ENCODE measurements at places on chromosomes 11 and 22. TPM values are rescaled to one million over a fixed set of nuclear protein-coding genes. Genes with fewer than 3 reads are reported as not detected.

DNA sequence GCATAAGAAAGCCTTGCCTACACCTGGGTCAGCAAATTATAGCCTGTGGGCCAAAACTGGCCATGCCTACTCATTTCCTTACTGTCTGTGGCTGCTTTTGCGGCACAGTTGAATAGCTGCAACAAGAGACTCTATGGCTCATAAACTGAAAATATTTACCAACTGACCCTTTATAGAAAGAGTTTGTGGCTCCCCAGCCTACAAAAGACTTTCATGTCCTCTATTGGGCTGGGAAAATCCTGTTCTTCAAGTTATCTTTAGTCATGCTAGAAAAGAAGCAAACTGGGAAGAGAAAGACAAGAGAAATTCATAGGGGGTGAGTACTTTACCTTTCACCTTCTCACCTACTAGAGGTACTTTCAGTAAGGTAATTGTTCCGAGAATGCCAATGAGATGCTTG, 175.1 kb downstream of the SWAP70 start:
- H3K4me1 ChIP-seq: peaks cover 46% of the 10 kb centered on the region
- H3K27ac ChIP-seq: no peak overlapping the region
- H3K27me3 ChIP-seq: no peaks in the 10 kb centered on the region
- DNase-seq: no peak

DNA sequence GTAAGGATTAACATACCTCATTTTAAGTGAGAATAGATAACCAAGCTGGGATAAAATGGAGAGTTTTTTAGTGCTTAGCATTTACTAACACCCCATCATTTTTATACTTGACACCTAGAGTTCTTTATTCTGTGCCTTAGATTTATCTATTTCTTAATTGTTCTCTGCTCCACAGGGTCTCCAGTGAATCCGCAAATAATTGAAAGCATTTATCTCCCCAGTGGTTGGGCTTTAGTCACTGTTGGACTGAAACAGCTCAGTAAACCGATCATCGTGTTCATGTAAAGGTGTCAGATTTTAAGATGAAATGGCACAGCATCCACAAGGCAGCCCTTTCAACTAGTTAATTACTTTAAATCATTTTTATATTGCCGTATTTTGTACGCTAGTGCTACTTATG, 17.8 kb upstream of the GRIA4 start:
- no peaks in the 10 kb centered on the region for H3K36me3 ChIP-seq
- H3K4me3 ChIP-seq: no peak overlapping the region
- no peaks in the 10 kb centered on the region for H3K4me1 ChIP-seq
- no peaks in the 10 kb centered on the region for H3K27me3 ChIP-seq
- no peak overlapping the region for H3K27ac ChIP-seq

DNA sequence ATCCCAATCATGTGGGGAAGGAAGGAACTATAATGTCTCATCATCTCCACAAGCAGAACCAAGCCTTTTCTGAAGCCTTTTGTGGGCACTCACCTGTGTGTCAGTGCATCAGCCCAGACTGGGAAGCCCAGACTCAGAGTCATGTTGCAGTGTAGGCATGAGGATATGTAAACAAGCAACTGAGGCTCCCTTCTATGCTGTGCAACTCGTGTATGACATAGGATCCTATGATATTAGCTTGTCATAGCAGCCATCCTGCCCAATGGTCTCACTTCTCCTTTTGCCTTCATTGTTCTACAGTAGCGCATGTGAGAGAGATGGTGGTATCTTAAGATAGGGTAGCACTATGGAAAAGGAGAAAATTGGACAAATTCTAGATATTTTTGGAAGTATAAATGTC, 103.4 kb upstream of the OLFML1 start:
- H3K4me3 ChIP-seq: no peak overlapping the region
- no peaks in the 10 kb centered on the region for H3K36me3 ChIP-seq
- H3K4me1 ChIP-seq: no peaks in the 10 kb centered on the region
- H3K27me3 ChIP-seq: peaks cover 6% of the 10 kb centered on the region
- no peak overlapping the region for H3K27ac ChIP-seq
- DNase-seq: no peak

DNA sequence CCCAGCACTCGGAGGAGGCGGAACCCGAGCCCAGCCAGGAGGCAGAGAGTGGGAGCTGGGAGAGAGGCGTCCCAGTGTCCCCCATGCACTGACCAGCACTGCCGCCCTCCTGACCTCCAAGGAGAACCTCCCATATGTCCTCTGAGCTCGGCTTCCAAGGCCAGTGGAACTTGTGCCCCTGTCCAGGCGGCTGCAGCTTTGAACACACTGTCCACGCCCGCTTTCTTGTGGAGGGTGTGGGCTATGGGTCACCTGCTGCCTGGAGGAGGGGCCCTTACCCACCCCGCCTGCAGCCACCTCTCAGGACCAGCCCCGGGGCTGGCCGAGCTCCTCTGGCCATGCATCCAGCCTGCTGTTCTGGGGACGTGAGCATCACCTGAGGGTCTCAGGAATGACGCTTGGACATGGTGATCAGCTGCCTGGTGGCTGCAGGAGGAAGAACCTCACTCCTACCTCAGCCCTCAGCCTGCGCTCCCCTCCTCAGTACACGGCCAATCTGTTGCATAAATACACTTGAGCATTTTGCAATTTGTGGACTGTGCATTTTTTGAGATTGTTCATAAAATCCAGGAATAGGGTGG, 22.2 kb upstream of the MUC5B start:
- DNase-seq: no peak
- H3K4me3 ChIP-seq: no peak overlapping the region
- H3K36me3 ChIP-seq: no peaks in the 10 kb centered on the region
- no peaks in the 10 kb centered on the region for H3K27me3 ChIP-seq

DNA sequence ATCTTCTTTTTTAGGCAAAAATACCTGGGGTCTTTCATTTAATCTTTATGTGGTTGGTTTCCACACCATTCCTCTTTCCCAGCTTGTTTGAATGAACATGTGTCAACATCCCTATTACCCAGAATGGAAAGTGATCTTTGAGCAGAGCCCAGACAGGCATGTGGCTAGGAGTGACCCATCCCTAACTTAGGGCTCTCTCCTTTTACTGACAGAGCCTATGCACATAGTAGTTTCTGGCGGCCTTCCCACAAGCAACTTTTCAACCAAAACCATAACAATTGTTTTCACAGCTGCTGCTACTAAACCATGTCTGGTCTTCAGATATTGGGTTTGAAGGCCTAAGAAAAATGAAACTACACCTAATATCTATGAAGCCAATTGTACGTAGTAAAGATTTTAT, 107.5 kb downstream of the TENM4 start:
- H3K4me3 ChIP-seq: no peak overlapping the region
- no peaks in the 10 kb centered on the region for H3K27me3 ChIP-seq
- no peak for DNase-seq
- no peaks in the 10 kb centered on the region for H3K4me1 ChIP-seq
- H3K27ac ChIP-seq: no peak overlapping the region
- H3K36me3 ChIP-seq: no peaks in the 10 kb centered on the region

DNA sequence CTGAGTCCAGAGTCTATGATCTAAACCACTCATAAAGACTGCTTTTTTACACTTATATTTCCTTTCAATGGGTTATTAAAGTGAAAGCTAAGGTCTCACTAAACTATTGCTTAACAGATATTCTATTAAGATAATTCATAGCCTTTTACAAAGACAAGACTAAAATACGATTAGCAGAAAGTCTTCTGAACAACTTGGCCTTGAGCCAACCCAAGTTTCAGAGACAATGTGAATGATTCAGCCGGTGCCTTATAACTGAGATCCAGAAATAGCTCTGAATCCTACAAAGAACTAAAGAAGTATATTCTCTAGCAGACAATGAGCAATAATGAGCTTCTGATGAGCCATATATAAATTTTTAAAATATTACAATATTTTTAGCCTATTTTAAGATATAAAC, 41.5 kb upstream of the CARD18 start:
- H3K36me3 ChIP-seq: no peaks in the 10 kb centered on the region
- peaks cover 1% of the 10 kb centered on the region for H3K27me3 ChIP-seq
- H3K4me3 ChIP-seq: no peak overlapping the region
- H3K27ac ChIP-seq: no peak overlapping the region

CRYBA4 gene
- total RNA-seq: not detected

- H3K27ac ChIP-seq: no peak overlapping the region
- no peak overlapping the region for H3K4me3 ChIP-seq
- peaks cover 36% of the 10 kb centered on the region for H3K4me1 ChIP-seq
- H3K27me3 ChIP-seq: no peaks in the 10 kb centered on the region
- peak; percentile 3 for DNase-seq
Observed at GRCh38 chr11:124793466-124794278, 6.5 kb downstream of the MSANTD2 start.

- H3K27me3 ChIP-seq: no peaks in the 10 kb centered on the region
- no peak overlapping the region for H3K27ac ChIP-seq
- no peak overlapping the region for H3K4me3 ChIP-seq
- H3K4me1 ChIP-seq: no peaks in the 10 kb centered on the region
- peaks cover 25% of the 10 kb centered on the region for H3K36me3 ChIP-seq
Observed at GRCh38 chr11:111719379-111719778, 46.8 kb downstream of the PPP2R1B start.

TRIM29 gene
- total RNA-seq: not detected

- H3K27me3 ChIP-seq: peaks cover 3% of the 10 kb centered on the region
- no peak for DNase-seq
- H3K27ac ChIP-seq: no peak overlapping the region
- no peak overlapping the region for H3K4me3 ChIP-seq
- H3K36me3 ChIP-seq: no peaks in the 10 kb centered on the region
- H3K4me1 ChIP-seq: no peaks in the 10 kb centered on the region
Observed at GRCh38 chr11:33643167-33643824, 57.3 kb downstream of the C11orf91 start.

DNA sequence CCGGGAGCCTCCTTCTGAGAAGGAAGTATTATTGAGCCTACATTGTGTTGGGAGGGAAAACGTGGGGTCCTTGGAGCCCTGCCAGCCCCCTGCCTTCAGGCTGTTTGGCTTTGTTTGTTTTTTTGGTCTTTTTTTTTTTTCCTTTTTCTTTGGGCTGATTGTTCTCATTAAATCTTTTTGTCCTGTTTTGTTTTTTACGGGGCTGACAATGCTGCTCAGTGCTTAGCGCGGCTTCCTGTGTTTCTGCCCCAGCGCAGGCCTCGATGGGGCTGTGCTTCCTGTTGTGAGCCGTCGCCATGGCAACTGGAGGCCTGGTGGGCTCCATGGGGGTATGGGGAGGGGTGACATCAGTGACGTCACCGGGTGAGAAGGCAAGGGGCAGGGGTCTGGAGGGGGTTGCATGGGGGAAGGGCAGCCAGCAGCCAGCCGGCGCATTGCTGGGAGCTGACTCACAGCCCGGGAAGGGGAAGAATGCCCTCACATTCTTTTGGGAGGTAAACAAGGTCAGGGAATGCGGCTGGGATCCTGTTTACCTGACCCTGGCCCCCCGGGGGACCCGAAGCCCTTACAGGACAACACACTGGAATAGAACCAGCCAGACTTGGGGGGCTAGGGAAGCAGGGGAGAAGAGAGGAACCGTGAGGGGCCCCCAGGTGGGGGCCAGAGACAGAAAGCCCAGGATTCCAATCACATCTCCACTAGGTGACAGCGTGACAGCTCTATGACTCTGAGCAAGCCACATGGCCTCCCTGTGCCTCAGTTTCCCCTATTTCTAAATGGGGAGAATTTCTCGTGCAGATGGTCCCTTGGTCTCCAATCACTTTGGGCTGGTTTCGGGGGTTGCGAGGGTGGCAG, 22.2 kb upstream of the CBX7 start:
- H3K4me1 ChIP-seq: peaks cover 43% of the 10 kb centered on the region
- H3K27me3 ChIP-seq: peaks cover 6% of the 10 kb centered on the region
- no peaks in the 10 kb centered on the region for H3K36me3 ChIP-seq
- H3K27ac ChIP-seq: peak overlapping the region; percentile 92
- DNase-seq: peak; percentile 33

GRCh38 chr11:9264316-9265210, 587 bp downstream of the DENND5A start:
- peaks cover 38% of the 10 kb centered on the region for H3K4me1 ChIP-seq
- peak overlapping the region; percentile 82 for H3K4me3 ChIP-seq
- peak overlapping the region; percentile 80 for H3K27ac ChIP-seq
- peaks cover 31% of the 10 kb centered on the region for H3K27me3 ChIP-seq
- peak; percentile 11 for DNase-seq

GRCh38 chr11:86537541-86538222, 134.7 kb downstream of the ME3 start:
- no peaks in the 10 kb centered on the region for H3K36me3 ChIP-seq
- no peak for DNase-seq
- no peak overlapping the region for H3K4me3 ChIP-seq
- no peaks in the 10 kb centered on the region for H3K27me3 ChIP-seq

PHF5A gene
- 83.7 TPM for total RNA-seq

MRGPRD gene
- not detected for total RNA-seq

DNA sequence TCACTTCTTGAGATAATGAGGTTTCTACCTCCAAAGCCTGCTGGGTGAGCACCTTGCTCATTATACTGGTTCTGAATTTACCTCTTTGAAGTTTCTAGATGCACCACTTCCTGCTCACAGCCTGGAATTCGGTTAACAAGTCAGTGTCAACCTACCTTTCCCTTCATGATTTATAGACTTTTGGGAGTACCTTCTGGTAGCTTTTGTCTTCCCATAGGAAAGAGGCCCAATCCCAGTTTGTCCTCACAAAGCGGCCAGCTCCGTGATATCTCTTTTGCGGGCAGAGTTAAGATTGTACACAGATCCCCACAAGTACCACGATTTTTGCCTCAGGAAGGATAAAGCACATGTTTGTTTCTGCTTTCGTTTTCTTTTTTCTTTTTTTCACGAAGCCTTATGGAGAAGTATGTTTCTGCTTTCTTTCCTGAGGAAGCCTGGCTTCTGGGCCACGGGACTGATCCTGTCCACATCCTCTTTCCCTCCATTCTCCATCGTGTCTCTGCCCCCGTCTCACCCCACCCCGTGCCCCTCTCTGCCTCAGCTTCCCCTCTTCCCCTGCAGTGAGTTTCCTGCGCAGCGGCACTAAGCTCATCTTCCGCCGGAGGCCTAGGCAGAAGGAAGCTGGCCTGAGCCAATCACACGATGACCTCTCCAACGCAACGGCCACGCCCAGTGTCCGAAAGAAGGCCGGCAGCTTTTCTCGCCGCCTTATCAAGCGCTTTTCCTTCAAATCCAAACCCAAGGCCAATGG, 5.7 kb upstream of the HINFP start:
- peak overlapping the region; percentile 78 for H3K4me3 ChIP-seq
- peaks cover 45% of the 10 kb centered on the region for H3K36me3 ChIP-seq
- no peak for DNase-seq
- H3K4me1 ChIP-seq: peaks cover 25% of the 10 kb centered on the region
- H3K27ac ChIP-seq: peak overlapping the region; percentile 93
- H3K27me3 ChIP-seq: no peaks in the 10 kb centered on the region

HTR3A gene
- total RNA-seq: not detected

GRCh38 chr22:50326956-50327710, at the start of gene DENND6B:
DENND6B (minus strand) TSS chr22:50327012; CDS start chr22:50326988, 24 bp downstream.
- peak; percentile 68 for DNase-seq
- H3K4me1 ChIP-seq: peaks cover 7% of the 10 kb centered on the region
- peaks cover 21% of the 10 kb centered on the region for H3K27me3 ChIP-seq
- peak within 1 kb of the TSS; percentile 86 for H3K4me3 ChIP-seq
- no peaks in the 10 kb centered on the region for H3K36me3 ChIP-seq
- H3K27ac ChIP-seq: peak within 1 kb of the TSS; percentile 78

PIH1D2 gene
- total RNA-seq: 0.49 TPM

DNA sequence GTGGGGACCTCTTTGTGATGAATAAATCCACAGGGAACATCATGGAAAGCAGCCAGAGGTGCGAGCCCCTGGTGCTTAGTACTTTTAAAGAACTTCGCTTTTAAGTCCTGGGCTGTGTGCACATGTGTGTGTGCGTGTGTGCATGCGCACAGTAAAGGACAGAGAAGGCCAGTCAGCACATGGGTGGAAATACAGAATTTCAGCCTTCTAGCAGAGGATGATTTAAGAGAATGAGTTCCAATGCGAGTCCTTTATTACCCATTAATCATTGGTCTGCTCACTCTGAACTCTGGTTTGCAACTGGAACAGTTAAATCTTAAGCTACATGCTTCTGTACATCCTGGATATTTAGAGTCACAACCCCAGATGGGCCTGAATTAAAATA, 18.9 kb downstream of the TEAD1 start:
- H3K36me3 ChIP-seq: no peaks in the 10 kb centered on the region
- H3K4me1 ChIP-seq: no peaks in the 10 kb centered on the region
- H3K27ac ChIP-seq: no peak overlapping the region
- peaks cover 62% of the 10 kb centered on the region for H3K27me3 ChIP-seq
